ENCODE measurements at places on chromosomes 5 and 9.

- peak; percentile 34 for DNase-seq
Observed at GRCh38 chr5:73338256-73339050, 110.1 kb downstream of the FOXD1 start.

GRCh38 chr9:124389146-124389939 is 25.9 kb downstream of the PSMB7 start:
- DNase-seq, result no peak

- no peak for DNase-seq
Observed at GRCh38 chr9:114968671-114969070, 38.3 kb upstream of the TNFSF8 start.

DNA sequence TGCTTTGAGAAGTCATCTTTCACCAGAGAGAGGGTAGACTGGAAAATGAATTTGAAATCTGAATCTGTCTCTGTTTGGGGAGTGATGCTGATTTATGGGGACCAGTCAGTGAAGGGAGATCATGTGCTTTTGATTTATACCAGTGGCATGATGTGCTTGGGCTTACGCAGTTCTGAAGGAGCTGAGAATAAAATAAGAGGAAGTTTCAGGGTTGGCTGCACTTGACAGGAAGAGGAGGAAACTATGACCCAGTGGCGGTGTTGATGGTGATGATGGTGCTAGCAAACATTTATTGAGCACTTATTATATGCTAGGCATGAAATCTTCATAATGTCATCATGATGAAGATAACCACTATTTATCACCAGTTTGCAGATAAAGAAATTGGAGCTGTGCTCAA is 136.4 kb upstream of the GLRA1 start:
- DNase-seq, result no peak

DNA sequence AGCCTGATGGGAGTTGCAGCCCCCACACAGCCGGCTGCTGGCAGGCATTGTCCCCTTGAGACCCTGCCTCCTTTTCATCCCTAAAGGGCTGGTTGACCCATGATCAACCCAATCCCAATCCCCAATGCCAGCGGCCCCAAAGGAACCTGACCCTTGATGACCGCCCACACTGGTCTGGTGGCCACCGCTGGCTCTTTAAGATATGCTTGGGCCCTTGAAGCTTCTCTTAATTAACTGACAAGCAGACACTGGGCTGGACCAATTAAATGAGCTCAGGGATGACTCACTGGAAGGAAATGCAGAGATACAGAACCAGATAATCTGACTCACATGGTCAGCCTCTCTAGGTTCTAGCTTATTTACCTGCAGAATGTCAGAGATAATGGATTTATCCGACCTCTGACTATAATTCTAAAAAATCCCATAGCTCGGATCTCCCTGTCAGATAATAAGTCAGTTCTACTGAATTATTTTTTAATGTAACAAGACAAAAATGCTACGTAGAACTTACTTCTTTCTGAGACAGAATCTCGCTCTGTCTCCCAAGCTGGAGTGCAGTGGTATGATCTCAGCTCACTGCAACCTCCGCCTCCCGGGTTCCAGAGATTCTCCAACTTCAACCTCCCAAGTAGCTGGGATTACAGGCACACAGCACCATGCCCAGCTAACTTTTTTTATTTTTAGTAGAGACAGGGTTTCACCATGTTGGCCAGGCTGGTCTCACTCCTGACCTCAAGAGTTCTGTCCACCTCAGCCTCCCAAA is 11.1 kb upstream of the MLANA start:
- no peak for DNase-seq

- no peak for DNase-seq
Observed at GRCh38 chr5:135276151-135276550, 122.9 kb downstream of the MACROH2A1 start.

DNA sequence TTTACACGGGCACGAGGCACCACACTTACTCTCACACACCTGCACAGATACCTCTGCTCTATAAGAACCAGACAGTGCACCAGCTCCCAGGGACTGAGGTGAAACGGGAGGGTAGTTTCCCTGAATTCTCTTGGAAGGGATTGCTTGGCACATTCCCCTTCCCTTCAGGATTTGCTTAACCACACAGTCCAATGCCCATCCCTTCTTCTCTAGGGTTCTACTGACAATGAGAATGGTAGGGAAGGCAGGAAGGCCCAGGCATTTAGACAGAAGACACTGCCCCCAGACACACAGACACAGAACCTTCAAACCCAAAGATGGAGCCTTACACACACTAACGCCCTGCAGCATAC is 704 bp upstream of the LHX6 start:
- no peak for DNase-seq
